Lung (tissue), 17 donors: ENCODE measurements at places on chromosomes 1 and 21. TPM values are rescaled to one million over a fixed set of nuclear protein-coding genes. Genes with fewer than 3 reads are reported as not detected.

DNA sequence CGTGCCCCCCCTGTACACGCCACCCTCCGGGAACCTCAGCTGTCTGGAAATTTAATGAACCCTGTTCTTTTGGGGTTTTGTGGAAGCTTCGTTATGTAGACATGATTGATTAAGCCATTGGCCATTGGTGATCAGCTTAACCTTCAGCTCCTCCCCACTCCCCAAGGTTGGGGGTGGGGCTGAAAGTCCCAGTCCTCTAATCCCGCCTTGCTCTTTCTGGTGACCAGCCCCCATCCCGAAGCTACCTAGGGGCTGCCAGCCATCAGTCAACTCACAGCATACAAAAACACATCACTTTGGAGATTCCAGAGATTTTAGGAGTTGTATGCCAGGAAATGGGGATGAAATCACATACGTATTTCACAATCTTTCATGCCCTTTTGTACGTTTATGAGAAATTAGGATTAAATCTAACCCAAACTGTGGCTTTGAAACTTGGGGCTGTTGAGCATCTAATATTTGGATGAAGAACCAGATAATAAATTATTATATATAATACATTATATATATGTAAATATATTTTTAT lies 52.3 kb downstream of the BACE2 start:
- H3K36me3 ChIP-seq = no peaks in the 10 kb centered on the region
- H3K4me3 ChIP-seq = no peak overlapping the region
- H3K4me1 ChIP-seq = no peaks in the 10 kb centered on the region
- no peak for DNase-seq
- H3K27me3 ChIP-seq = no peaks in the 10 kb centered on the region

DNA sequence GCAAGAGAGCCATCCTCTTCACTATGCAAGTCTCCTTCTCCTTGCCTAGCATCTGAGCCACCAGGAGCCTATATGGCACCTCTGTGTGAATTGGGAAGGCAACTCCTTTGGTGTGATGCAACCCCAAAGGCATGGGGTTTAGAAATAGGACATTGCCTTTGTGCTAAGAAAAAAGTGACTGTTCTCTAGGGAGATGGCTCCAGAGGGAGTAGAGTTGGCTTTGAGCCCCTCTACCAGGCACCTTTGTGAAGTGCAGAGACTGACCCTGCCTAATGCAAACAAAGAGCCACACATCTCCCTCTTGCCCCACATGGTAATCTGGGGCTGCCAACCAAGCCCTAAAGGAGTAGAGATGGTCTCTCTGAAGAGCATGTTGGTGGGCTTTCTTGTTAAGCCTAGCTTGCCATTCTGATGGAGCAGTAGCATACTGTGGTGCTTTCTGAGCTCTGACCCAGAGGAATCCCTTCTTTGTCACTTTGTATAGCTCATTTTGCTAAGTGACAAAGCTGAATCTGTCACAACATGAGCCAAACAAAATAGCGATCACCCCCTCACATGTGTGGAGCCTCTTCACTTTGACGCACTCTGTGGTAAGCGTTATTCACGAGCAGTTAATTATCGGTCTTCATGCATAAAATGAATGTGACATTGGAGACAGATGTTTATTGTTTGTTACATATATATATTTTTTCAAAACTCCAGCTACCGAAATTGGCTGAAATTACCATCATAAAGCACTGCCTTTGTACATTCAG lies 74.4 kb downstream of the RWDD3 start:
- no peak overlapping the region for H3K4me3 ChIP-seq
- DNase-seq = peak; percentile 25
- no peaks in the 10 kb centered on the region for H3K27me3 ChIP-seq
- H3K36me3 ChIP-seq = no peaks in the 10 kb centered on the region

DNA sequence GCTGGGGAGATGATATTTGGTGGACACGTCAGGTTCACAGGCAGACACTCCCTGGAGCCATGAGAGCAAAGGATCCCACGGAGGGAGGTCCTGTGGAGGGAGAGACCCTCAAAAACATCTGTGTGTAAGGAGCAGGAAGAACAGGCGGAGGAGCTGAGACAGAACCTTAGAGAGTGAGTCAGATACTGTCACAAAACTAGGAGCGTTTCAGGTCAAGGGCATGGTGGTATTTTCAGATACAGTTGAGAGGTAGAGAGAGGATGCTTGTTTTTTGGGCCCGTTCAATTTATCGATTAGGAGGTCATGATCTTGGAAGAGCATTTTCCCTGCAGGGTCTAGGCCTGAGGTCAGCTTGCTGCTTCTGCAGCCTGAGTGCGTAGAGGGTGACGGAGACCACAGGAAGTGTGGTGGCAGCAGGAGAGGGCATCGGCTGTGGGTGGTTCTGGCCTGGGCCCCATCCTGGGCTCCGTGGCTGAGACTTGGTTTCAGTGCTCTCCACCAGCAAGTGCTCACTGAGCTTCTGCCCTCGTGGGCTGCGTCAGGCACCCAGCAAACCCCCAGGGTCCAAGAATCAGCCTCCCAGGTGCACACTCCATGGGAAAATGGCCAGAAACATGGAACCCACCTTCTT lies 39.9 kb downstream of the SPSB1 start:
- peaks cover 2% of the 10 kb centered on the region for H3K36me3 ChIP-seq
- no peaks in the 10 kb centered on the region for H3K27me3 ChIP-seq

DNA sequence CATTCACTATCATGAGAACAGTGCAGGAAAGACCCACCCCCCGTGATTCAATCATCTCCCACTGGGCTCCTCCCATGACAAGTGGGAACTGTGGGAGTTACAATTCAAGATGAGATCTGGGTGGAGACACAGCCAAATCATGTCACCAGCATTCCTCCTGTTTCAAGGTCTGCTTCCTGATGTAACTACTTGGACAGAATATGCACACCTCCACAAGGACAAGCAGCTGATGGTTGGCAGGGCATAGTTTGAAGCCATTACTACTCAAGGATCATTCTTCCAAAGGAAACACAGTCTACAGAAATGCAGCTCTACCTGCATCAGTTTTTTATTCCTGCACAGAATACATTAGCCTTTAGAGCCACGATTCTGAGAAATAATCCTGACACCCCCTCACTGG lies 28.5 kb upstream of the RNF2 start:
- H3K4me3 ChIP-seq = no peak overlapping the region
- no peak overlapping the region for H3K27ac ChIP-seq
- no peaks in the 10 kb centered on the region for H3K36me3 ChIP-seq
- DNase-seq = no peak
- no peaks in the 10 kb centered on the region for H3K4me1 ChIP-seq

GRCh38 chr1:202571719-202572339 lies 138.4 kb downstream of the SYT2 start:
- no peak overlapping the region for H3K4me3 ChIP-seq
- peaks cover 45% of the 10 kb centered on the region for H3K4me1 ChIP-seq
- H3K27ac ChIP-seq = no peak overlapping the region
- peak; percentile 64 for DNase-seq
- no peaks in the 10 kb centered on the region for H3K27me3 ChIP-seq
- peaks cover 3% of the 10 kb centered on the region for H3K36me3 ChIP-seq

DNA sequence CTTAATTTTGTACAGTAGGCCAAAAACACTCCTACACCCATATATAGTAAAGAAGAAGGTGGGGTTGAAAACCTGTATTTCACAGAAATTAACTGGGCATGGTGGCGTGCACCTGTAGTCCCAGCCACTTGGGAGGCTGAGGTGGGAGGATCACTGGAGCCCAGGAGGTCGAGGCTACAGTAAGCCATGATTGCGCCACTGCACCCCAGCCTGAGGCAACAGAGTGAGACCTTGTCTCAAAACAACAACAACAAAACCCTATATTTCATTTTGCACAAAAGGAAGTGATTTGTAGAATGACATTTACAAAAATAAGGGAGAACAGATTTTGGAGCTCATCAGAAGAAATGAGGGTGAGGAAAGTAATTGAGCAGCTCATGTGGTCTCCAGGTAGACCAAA lies 2.2 kb upstream of the LYPLA2 start:
- H3K36me3 ChIP-seq = peaks cover 26% of the 10 kb centered on the region
- H3K27ac ChIP-seq = no peak overlapping the region
- H3K4me1 ChIP-seq = peaks cover 7% of the 10 kb centered on the region
- no peak overlapping the region for H3K4me3 ChIP-seq

- no peak overlapping the region for H3K27ac ChIP-seq
- H3K4me3 ChIP-seq = no peak overlapping the region
These were observed 123.5 kb downstream of the PTPN14 start for GRCh38 chr1:214427871-214428277.

- no peaks in the 10 kb centered on the region for H3K36me3 ChIP-seq
- peak; percentile 80 for DNase-seq
- no peak overlapping the region for H3K4me3 ChIP-seq
These were observed 4.7 kb downstream of the TNN start for GRCh38 chr1:175072099-175072951.

- no peaks in the 10 kb centered on the region for H3K27me3 ChIP-seq
- no peak for DNase-seq
- no peak overlapping the region for H3K4me3 ChIP-seq
- H3K27ac ChIP-seq = no peak overlapping the region
These were observed 367.2 kb downstream of the PLPP3 start for GRCh38 chr1:56212143-56212542.

- H3K4me1 ChIP-seq = no peaks in the 10 kb centered on the region
- peak; percentile 76 for DNase-seq
- H3K27ac ChIP-seq = no peak overlapping the region
- H3K4me3 ChIP-seq = no peak overlapping the region
- no peaks in the 10 kb centered on the region for H3K27me3 ChIP-seq
These were observed 73.9 kb upstream of the VTCN1 start for GRCh38 chr1:117284399-117285215.

DNA sequence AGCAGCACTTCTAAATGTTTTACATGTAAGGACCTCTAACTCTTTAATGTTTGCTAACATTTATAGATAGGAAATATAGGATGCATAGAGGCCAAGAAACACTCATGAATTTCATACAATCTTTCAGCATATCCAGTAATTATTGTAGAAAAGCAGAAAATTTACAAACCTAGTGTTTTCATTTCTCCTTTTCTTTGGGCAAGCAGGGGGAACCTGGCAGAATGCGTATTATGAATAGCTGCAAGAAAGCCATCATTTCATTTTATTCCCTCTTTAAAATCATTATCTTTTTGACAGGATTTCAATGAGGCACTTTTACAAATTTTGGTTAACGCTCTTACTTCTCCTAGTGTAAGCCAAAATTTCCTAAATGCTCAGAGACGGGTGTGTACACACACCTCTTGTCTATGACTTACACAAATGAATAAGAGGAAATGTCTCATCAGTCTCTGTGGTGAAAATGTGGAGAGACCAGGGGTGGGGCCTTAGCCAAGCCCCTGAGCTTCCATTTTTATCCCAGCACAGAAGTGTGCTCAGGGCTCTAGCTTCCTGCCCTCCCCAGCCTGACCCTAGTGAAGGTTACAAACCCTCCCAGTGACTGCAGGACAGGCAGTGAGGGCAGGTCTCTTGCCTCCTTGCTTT lies 91.6 kb downstream of the LRRC8C start:
- no peak for DNase-seq
- no peaks in the 10 kb centered on the region for H3K36me3 ChIP-seq
- H3K4me1 ChIP-seq = peaks cover 21% of the 10 kb centered on the region
- H3K27ac ChIP-seq = peak overlapping the region; percentile 81
- no peaks in the 10 kb centered on the region for H3K27me3 ChIP-seq
- no peak overlapping the region for H3K4me3 ChIP-seq

- H3K27me3 ChIP-seq = no peaks in the 10 kb centered on the region
- no peak for DNase-seq
- H3K4me3 ChIP-seq = no peak overlapping the region
- no peaks in the 10 kb centered on the region for H3K4me1 ChIP-seq
- no peak overlapping the region for H3K27ac ChIP-seq
These were observed 204.9 kb upstream of the USP24 start for GRCh38 chr1:55420026-55420425.

DNA sequence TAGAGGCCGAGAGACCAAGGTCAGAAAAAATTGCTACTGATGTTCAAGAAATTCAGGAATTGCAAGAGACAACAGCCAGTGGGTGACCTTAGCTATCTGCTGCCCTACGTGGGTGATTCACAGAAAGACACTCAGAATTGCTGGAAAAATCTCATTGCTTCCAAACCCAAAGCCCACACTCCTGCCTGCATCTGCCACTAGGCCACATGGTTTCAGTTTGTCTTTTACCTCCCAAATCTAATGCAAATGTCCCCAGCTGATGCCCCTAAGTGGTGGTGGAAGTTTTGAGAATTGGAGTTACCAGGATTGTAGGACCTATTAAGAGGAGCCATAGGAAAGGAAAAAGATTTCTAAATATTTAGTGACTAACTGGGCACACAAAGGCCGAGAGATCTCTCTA lies 341.5 kb upstream of the CHRM3 start:
- H3K27me3 ChIP-seq = no peaks in the 10 kb centered on the region
- no peak overlapping the region for H3K4me3 ChIP-seq
- no peak for DNase-seq
- no peaks in the 10 kb centered on the region for H3K4me1 ChIP-seq

- H3K4me1 ChIP-seq = peaks cover 16% of the 10 kb centered on the region
- H3K4me3 ChIP-seq = no peak overlapping the region
- no peak for DNase-seq
- no peaks in the 10 kb centered on the region for H3K27me3 ChIP-seq
These were observed 63.7 kb downstream of the NRIP1 start for GRCh38 chr21:15001113-15001512.

SEC16B gene
- total RNA-seq = 1.5 TPM

TTC24 gene
- total RNA-seq = 0.23 TPM

IFI6 gene
- 36.0 TPM for total RNA-seq

DENND4B gene
- total RNA-seq = 40.5 TPM

FCRL6 gene
- total RNA-seq = 0.77 TPM

TAL1 gene
- 9.3 TPM for total RNA-seq

MAEL gene
- not detected for total RNA-seq

ADGRL2 gene
- total RNA-seq = 72.8 TPM

PACC1 gene
- 7.2 TPM for total RNA-seq

FAM3B gene
- total RNA-seq = 18.1 TPM

OR10Z1 gene
- not detected for total RNA-seq
